Uterus (tissue), 4 donors: ENCODE measurements at places on chromosomes 4 and X.

- no peak for DNase-seq
These were observed 317.4 kb downstream of the STIM2 start for GRCh38 chr4:27178061-27178460.

GRCh38 chr4:11587797-11588196 is 159.1 kb upstream of the HS3ST1 start:
- no peak for DNase-seq

DNA sequence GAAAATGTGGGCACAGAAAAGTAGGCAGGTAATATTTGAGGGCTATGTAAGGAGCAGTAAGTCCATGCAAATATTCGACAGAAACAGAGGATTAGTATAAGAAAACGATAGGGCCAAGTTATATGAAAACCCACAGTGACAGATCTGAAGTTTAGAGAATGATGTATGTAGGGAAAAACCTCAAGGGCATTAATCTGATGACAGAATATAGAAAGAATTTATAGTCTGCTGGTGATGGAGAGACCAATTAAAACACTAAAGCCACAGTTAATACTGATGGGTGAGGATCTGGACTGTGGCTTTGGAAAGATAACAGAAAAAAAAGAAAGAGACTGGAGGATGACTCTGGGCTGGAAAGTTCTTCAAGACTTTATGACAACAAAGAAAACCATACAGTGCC is 169.7 kb downstream of the PALLD start:
- no peak for DNase-seq

DNA sequence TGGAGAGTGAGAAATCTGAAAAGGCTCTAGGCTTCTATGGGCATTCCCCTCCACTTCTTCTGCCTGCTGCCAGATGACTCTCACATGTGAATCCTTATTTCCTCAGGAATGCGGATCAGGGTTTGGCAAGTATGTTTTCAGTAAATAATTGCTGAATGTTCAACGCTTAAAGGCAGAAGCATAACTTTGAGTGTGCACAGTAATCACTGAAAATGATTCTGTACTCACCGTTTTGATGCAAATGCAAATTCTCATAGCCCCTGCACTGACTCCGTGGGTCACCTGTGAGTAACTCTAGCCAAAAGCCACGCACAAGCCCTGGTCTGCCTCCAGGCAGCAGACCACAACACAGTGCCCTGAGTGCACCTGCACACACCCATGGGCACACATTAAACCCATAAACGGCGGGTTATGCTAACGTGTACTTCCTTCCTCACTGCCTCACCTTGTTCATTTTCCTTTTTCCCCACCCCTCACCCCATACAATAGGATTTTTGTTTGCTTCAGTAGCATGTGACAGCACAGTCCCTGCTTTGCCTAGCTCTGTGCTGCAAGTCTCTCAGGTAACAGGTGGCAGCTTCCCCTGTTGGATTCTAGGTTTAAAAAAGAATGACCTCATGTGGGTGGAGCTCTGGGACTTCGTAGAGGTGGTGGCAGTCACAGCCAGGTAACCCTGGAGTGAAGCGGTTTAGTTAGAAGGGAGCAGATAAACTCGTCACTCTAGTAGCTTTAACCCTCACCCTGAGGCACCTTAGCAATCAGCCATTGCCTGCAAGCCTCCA is at the start of gene ARHGEF38:
Gene ARHGEF38 (plus strand): TSS at position 656 of the 782 bp plus-strand sequence. CDS start 146 bp downstream, outside the sequence.
- DNase-seq: no peak

- DNase-seq: no peak
These were observed 99.8 kb downstream of the TSPAN5 start for GRCh38 chr4:98558471-98559169.

DNA sequence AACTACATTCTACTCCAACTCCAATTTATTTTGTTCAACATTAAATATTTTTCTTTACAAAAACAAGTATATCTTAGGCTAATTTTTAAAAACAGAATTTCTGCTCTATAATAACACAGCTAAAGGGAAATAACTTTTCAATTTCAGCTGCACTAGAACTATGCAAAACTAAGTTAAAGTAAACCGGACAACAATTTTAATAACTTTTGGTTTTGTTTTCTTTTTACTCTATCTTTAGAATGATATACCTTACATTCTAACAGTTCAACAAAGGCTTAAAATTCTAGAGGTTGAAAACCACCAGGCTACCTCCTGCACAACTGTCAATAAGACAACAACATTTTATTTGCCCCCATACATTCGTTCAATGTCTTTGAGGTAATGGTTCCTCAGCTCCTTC is 18.7 kb upstream of the KCNE5 start:
- DNase-seq: no peak

- no peak for DNase-seq
These were observed 1.4 kb downstream of the AMMECR1 start for GRCh38 chrX:110316351-110317060.

DNA sequence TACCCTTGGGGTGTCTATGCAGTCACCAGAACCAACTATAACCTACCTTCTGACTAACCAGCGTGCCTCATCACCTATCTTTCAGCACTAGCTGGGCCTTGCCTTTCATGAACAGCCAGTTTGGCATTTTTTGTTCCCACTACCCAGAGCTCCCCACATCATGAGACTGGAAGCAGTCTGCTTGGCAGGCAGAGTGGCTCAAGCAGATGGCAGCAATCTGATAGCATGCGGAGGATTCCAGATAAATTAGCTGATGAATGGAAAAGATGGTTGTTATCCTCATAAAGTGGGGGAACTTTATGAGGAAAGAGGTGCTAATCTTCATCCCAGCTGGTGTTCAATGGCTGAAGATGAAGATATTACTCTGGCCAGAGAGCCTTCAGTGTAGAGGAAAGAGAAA is 243.2 kb upstream of the EDA2R start:
- DNase-seq: no peak

DNA sequence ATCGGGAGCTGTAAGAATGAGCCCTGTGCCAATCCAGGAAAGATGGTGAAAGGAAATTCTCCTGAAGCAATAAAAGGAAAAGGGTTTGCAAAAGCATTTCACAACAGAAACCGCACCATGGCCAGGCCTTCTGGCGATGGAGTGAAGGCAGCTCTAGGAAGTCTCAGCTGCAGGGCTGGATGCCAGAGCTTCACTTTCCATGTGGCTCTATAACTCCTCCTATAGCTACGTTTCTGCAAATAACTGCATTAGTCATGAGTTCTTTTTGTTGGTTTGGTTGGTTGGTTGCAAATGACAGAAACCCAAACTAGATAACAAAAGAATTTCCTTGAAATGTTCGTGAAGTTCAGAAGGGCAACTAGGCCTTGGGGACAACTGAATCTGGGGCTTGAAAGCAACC is 84.6 kb downstream of the RELL1 start:
- no peak for DNase-seq

- no peak for DNase-seq
These were observed 2.8 kb downstream of the SLC35A2 start for GRCh38 chrX:48908600-48908999.

GRCh38 chr4:158238575-158238974 is 28.3 kb downstream of the TMEM144 start:
- DNase-seq: no peak

DNA sequence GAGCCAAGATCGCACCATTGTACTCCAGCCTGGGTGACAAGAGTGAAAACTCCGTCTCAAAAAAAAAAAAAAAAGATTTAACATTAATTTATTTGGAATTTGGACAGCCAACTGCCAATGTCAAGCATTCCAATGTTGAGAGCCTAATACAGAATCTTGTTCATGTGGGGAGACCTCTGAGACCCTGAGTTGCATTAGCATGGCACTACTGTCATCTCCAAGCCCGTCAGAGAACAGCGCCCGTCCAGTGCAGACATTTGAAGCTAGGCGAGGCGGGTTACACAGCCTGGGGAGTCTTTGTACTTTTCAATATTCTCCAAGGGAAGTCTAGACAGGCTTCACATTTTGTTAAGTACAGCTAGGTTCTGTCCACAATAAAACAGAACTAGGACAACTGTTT is 126.7 kb downstream of the CHRNA9 start:
- no peak for DNase-seq

DNA sequence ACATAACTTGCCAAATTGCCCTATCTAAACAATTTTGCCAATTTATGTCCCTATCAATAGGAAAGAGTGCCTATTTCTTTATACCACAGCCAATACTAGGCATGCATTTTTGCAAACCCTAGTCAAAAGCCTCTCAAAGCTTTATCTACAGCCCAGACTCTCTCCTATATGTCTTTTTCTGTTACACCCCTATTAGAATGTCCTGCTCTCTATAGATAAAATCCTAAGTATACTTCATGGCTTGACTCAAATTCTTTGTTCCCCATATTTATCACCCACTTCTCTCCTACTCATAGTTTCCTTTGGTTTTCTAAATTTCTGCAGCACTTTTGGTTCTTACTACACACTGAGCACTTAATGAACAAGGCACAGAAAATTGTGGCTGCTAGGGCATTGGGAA is 38.0 kb downstream of the NUP62CL start:
- no peak for DNase-seq
